Activated T-cell treated with anti-CD3 and anti-CD28 coated beads, Interleukin-2, amount 50 U/mL, for 72 hours (primary cell): ENCODE measurements at places on chromosomes 6 and 20.

DNA sequence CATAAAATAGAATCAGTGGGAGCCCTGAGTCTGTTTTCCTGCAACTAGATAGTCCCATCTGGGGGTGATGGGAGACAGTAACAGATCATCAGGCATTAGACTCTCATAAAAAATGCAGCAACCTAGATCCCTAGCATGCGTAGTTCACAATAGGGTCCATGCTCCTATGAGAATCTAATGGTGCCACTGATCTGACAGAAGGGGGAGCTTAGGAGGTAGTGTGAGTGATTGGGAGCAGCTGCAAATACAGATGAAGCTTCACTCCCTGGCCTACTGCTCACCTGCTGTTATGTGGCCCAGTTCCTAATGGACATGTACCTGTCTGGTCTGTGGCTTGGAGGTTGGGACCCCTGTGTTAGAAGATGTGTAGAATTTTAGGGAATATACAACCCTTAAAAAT lies 904.5 kb upstream of the EPHA7 start:
- DNase-seq = no peak

GRCh38 chr20:64207641-64208590 lies 43.7 kb downstream of the MYT1 start:
- no peak for DNase-seq

DNA sequence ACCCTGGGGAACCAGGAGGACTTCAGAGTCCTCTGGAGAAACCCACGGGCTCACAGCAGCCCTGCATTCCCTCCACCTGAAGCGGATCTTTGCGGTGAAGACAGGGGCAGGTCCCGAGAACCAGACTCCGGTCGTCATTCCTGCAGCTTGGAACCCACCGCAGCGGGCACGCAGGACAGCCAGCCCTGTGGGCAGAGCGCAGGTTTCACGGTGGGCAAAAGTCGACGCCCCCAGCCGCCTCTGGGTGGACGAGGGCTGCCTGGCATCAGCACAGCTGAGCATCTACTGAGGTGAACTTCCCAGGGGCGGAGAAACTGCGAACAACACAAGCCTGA lies 118.3 kb downstream of the PSMB1 start:
- no peak for DNase-seq

DNA sequence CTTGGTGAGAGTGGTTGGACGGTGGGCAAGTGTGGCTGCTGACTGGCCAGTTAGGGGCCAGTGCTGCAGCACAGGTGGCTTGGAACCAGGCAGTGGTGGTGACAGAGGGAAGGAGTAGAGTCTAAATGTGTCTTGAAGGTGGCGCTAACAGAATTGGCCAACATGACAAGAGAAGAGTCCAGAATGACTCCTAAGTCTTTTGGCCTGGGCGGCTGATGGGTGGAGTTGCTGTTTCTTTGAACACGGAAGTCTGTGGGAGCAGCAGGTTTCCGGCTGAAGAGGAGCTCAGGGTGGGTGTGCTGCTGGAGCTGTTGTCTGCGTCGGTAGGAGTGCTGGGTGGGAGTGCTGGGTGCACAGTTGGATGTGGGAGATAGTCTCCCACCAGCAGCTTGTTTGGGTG lies 10.1 kb downstream of the LSM14B start:
- no peak for DNase-seq
